ENCODE measurements at places on chromosomes 1 and 21.

- no peak for DNase-seq
These were observed 375.6 kb upstream of the PRMT6 start for GRCh38 chr1:106680776-106681344.

GRCh38 chr21:23471877-23472276 is 2135.4 kb downstream of the MRPL39 start:
- DNase-seq = no peak

DNA sequence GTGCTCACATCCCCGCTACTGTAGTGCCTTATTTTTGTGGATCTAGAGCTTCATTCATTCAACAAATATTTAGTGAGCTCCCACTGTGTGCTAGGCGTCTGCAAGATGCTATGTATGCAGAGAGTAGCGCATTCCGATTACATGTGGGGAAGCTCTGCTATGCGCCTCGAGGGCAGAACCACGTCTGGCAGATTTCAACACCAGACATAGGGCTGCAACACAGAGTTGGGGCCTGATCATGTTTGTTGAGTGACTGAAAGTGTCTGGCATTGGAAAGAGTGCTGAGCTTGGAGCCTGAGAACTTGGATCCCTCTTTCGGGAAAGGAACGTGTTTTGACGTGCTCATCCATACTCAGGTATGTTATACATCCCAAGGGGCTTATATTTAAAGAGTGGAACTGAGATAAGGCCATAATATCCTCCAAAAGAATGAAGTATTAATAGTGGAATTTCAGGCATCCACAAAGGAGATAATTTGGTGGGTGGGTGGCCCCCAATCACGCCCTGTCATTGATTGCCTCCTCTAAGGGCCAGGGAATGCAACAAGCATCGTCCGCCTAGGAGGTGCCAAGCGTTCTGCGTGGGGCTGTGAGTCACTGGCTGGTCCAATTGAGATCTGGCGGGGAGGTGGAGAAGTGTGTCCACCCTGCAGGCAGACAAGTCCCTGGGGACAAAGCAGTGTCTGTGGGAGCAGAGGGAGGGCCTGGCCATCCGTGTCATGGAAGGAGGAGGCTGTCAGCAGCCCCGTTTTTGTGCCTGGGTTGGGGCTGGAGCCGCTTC is 62.8 kb upstream of the ZBTB40 start:
- no peak for DNase-seq

DNA sequence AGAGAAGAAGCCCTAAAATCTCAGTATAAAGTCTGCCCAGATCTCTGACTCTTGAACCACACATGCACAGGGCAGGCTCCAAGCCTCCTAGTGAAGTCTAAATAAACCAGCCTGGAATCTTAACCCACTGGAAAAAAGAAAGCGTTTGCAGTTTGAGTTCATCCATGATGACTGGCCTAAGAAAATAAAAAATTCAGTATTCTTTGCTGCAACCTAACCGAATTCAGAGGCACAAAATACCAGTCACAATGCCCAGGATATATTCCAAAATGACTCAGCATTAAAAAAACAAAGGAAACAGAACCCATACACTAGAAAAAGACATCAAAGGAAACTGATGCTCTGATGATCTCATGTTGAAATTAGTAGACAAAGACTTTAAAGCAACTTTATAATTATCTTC is 269.2 kb downstream of the SDCCAG8 start:
- no peak for DNase-seq

DNA sequence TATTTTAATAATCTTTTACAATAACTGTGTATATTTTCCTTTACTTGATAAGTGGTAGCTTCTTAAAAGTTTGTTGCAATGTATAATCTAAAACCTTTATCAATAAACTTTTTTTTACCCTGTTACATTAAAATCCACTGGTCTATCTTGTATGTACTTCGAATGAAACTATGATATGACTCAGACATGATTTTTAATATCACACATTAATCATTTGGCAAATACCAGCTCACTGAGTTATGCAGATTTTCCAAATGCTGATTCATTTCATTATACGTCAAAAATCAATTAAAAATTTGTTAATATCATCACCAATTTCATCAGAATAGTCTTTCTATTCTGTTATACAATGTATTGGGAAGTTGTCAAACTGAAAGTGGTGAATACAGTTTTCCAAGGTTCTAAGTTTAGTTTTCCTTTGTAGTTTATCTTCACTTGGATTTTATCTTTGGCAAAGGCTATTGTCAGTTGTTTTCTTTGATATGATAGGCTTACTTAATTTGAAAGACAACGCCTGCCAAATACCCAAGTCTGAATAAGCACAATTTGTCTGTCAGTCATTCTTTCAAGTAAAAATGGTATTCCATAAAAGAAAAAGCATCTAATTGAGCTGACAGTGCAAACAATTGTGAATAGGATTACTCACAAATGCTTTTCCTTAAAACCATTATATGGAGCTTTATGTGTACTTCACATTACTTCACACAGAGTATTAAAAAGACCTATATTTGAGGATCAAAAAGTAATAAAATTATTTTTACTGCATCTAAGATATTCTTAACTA is 127.0 kb downstream of the NME7 start:
- DNase-seq = no peak

- no peak for DNase-seq
These were observed 53.6 kb downstream of the ACBD3 start for GRCh38 chr1:226132728-226133503.
